ENCODE measurements at places on chromosomes 11 and 22.
A peak's percentile ranks its signal among the peaks of the same experiment; 100 is the strongest.

DNA sequence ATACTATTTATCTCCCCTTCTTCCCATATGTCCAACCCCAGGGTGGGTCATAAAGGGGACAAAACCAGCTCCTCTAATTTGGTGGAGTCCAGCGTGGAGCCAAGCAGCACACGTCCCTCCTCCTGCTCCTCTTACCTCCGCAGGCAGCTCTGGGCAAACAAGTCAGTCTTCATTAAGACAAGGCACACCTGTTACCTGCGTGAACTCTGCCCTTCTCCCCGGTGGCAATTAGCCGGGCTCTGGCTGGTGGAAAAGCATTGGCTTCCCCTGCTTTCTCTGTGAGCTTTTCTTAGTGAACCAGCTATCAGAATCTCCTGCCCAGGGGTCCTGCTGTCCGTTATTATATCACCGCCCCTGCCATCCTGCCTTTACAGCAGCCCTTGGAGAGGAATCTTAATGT is 418.7 kb upstream of the CADM1 start:
- DNase-seq = no peak

GRCh38 chr11:131684111-131685060 is 314.0 kb downstream of the NTM start:
- no peak for DNase-seq

- DNase-seq = no peak
These were observed 907.7 kb downstream of the BRD1 start for GRCh38 chr22:48919851-48920589.

GRCh38 chr11:73215191-73216134 is 2.6 kb upstream of the P2RY2 start:
- no peak for DNase-seq

DNA sequence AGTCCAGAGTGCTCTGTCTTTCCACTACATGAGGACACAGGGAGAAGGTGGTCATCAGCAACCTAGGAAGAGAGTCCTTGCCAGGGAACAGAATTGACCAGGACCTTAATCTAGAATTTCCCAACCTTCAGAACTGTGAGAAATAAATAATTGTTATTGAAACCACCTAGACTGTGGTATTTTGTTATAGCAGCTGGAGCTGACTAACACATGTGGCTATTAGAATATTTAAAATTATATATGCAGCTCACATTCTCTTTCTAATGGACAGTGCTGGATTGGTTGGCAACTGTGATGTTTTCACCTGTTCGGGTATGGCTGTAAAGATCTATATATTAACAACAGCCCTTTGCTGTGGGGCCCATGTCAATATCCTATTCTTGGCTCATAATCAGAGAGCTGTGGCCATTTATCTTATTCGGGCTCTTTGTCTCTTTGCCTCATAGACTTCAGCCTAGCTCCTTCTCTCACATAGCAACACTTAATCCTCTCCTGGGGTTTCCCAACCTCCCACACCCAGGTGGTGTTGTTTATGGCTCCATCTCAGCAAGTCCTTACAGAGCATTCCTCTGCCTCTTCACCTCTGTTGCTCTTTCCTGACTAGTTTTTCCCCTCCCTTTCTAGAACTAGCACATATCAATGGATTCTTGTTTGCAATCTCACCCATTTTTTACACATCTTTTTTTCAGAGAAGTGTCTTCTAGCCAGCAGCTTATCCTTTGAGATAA is 46.4 kb upstream of the AMOTL1 start:
- no peak for DNase-seq

DNA sequence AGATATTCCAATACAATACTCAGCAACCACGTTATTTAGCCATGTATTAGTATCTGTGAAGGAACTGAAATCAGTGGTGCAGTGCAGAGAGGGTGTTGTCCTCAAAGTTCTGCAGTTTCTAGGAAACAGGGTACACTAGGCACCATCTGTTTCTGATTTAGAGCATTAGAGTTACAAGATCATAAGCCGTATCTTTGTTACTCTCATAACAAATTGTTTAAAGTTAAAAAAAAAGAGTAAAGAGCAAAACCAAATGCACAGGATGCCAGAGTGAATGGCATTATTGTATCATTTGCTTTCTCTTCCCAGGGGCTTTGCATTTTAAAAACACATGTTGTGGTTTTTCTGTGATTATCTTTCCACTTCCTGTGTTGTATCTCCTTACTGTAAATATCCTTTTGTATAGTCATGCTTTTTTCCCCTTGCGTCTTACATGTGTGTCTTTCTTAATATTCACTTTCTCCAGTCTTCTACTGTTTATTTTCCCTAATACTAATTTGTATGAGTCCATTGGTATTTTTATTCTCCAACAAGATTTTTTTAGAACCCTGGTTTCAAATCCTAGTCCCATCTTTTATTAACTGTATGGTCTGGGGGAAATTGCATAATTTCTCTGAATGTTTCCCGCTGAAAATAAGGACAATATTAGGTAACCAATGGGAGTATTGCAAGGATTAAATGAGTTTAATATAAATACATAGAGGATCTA is 15.2 kb upstream of the NUP160 start:
- peak; percentile 89 for DNase-seq

DNA sequence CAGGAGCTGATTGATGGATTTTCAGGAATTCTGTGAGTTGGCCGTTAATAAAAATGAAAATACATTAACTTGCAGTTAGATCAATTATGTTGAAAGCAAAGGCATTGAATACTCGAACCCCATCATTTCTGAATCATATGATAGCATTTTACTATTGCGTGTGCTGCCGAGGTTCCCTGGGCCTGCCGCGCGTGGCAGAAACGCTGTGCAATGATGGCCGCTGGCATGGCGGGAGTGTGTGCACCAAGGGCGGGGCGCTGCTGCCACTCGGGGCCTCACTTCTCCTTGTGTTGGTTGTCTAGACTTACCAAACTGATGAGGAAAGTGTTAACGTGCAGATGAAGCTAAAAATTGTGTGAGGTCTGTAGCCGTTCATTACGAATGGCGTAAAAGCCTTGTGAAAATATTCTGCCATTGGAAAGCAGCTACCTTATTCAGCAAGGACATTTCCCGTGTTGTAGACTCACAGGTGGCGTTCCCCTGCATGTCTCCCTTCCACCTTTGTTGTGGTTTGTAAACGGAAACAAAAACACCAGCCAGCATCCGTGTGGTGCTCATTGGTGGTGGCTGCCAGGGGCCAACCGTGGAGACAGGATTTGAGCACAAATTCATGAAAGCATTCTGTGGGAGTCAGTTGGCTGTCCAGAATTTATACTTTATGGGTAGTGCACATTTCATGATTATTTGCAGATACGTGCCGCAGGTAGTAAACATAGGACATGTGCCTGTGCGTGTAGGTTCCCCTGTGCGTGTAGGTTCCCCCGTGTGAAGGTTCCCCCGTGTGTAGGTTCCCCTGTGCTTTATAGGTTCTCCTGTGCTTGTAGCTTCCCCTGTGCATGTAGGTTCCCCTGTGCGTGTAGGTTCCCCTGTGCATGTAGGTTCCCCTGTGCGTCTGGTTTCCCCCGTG is 5.9 kb upstream of the GRAMD4 start:
- DNase-seq = no peak

DNA sequence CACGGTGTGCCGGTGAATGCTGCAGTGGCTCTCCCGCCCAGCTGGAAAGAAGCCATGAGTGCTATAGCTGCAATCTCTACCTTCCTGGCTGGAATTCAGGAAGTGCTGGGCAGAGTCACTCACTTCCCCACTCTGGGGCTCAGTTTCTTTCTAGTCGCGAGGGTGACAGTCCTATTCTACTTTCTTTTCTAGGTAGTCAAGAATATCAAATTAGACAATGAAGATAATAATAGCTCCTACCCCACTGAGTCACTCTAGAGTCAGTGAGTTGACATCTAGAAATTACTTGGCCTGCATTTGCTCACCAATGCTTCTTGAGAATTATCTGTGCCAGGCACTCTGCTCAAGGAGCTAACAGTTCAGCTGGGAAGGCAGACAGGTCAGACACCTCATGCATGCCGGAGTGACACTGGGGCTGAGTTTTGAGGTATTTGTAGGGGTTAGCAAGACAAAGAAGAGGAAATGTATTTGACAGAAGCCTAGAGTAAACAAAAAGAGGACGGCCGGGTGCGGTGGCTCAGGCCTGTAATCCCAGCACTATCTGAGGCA is 3.2 kb downstream of the CENPM start:
- DNase-seq = no peak

GRCh38 chr11:44178381-44178780 is 82.9 kb downstream of the EXT2 start:
- peak; percentile 82 for DNase-seq

DNA sequence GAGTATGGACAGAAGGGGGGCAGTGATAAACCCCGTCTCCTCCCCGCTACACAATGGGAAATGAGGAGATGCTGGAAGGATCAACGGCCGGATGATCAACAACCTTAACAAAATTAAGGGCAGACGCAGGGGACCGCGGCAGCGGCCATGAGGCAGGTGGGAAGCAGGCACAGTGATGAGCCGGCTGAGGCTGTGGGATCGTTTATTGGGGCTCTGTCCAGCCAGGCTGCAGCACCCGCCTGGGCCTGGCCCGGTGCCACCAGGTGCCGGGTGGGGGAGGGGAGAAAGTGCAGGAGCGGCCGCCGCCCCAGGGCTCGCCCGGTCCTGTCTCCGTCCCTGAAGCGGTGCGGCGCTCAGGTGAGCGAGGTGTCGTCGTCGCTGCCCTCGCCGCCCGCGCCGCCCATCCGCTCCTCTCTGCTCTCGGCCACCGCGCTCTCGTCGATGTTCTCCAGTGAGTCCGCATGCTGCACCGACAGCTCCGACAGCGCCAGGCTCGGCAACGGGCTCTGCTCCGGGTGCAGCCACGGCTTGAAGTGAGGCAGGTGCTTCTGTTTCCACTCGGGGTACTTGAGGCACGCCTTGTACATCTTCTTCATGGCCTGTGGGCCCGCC is 2.4 kb upstream of the ARAP1 start:
- DNase-seq = no peak

DNA sequence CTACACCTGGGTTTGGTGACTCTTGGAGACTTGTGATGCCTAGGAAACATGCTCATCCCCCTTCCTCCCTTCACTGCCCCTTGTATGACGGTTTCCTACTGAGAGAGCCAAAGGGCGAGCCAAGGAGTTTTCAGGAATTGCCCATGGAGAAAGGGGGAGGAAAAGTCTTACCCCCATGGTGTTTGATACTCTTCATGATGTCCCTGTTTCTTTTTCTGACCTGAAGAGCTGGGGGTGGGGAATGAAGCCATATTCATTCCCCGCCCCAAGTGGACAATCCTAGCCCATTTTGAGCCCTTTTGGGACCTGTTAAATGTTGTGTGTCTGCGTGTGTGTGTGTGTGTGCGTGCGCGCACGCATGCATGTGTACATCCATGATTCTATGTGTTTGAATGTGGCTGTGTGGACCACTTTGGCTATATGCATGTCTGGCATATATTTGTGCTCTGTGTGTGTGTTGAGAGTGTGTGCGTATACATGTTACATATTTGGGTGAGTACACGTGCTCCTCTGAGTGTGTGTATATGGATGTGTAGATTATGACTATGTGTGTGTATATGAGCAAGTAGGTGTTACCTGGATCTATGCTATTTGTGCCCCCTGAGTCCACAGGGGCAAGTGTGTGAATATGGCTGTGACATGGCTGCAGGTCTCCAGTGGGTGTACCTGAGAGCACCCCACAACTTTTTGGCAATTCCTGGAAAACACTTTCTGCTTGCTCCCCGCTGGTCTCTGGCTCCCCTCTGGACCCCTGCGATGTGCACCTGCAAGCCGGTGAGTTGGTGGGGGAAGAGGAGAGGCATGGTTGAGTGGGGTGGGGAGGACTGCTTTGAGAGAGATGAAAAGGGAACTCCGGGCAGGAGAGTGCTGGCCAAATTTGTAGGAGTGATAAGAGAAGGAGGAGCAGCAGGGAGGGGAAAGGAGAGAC is 24.6 kb downstream of the OTOG start:
- no peak for DNase-seq

DNA sequence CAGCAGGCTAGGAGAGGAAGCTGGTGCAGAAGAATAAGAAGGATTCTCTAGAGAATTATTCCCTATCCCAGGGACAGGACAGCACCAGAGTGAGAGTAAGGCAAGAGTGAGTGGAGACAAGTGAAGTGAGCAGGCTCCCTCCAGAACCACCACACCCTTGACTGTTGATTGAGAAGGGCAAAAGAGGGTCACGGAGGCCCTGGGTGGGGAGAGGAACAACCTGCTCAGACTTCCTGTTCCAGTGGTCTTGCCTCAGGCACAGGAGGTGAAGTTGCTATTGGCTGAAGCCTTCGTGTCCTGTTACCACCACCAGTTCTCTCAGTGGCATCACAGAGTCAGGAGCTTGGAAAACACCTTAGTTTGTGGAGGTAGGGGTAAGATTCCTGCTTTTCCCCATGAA is 51.7 kb upstream of the CCDC89 start:
- no peak for DNase-seq

DNA sequence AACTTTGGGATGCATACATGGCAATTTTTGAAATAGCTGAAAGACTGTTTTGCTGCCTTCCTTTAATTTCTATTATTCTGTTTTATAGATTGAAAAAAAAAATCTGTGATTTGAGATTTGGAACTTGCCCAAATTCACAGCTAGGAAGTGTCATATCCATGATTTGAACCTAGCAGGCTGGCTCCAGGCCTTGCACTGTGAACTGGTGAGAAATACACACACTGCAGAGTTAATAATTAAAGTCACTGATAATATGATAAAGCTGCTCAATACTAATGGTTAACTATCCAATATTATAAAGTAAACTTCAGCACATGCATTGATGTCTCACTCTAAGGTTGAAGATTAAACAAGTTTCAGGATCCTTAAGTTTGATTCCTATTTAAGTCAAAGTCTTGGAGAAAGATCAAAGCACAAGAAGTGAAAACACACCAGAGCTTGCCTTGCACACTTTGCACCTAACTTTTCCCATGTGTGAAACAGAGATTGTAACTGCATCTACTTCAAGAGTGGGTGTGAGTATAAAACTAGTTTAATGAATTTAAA is 150.6 kb upstream of the CCDC179 start:
- DNase-seq = no peak

DNA sequence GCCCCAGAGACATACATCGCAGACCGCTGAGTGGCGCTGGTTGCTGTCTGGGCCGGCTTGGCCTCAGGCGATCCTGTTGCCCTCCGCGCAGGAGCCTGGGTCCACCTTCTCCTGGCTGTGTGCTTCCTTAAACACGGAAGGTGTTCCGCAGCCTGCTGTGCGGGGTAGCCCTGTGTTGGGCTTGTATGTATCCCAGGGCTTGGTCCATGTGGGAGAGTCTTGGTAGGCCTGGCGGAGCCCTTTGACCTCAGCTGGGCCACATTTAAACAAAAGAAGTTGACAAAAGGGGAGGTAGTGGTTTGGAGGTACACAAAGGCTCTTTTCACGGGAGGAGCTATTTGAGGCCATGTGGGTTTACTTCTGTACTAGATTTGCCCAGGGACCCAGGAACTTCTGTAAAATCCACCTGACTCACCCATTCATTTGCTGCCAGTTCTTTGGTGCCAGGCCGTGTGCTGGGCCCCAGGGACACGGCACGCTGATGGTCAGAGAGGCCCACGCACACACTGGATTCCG is 11.0 kb upstream of the GRAMD4 start:
- DNase-seq = no peak

DNA sequence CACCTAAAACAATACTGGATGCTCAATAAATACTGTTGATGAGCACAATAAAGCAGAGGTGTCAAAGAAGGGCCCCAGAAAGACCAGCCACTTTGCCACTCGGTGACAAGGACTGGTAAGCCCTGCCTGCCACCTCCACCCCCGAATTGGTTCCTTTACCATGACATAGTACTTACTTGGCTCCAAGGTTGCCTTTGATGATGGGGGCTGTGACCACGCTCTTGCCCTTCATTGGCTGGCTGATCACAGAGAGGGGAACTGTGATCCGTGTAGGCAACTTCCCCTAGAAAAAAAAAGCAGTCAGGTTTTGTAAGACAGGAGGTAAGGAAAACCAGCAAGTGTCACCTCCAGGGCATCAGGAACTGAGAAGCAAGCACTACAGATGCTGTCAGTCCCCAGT is 29.7 kb downstream of the NFRKB start:
- no peak for DNase-seq

GRCh38 chr11:130124096-130124495 is 35.5 kb upstream of the ST14 start:
- DNase-seq = peak; percentile 47

Data from fibroblast of skin of left quadriceps (primary cell).